ENCODE measurements at places on chromosomes 11 and 22.

GRCh38 chr22:44702479-44703198, 635 bp downstream of the PRR5 start:
- peak; percentile 57 for DNase-seq

- no peak for DNase-seq
Observed at GRCh38 chr22:41075946-41076345, 16.4 kb upstream of the EP300 start.

- DNase-seq = no peak
Observed at GRCh38 chr11:126834573-126834972, 166.0 kb downstream of the KIRREL3 start.

DNA sequence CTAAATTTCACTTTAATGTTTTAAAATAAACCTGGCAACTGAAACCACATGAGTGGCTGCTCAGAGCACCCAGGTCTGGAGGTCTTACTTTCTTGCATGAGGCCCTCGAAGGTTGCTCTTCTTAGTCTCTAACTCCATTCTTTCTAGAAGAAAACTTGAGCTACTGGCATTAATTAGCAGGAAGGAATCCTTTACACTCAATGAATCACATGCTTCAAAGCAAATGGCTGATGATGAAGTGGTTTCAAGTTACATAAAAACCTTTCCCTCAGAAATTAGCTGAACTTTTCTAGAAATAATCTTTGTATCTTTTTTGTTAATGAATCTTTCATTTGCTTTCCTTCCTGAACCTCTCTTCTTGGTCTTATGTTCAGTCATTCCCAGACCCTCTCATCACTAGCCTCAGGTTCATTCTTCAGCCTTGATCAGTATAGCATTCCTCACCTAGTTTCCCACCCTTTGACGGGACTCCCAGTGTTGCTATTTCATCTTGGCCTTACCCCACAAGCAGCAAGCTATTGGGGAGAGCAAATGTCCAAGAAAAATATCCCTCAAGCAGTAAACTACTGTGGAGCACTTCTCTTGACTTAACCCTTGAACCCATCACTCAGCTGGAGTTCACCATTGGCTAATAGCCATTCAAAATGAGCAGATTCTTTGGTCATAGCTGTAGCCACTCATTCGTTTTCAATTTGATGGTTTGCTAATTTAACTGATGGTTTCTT, 75.1 kb downstream of the INSC start:
- DNase-seq = no peak

- DNase-seq = no peak
Observed at GRCh38 chr11:199004-199581, 6.2 kb downstream of the SCGB1C1 start.

GRCh38 chr11:2215230-2215560, 43.6 kb upstream of the TH start:
- no peak for DNase-seq

DNA sequence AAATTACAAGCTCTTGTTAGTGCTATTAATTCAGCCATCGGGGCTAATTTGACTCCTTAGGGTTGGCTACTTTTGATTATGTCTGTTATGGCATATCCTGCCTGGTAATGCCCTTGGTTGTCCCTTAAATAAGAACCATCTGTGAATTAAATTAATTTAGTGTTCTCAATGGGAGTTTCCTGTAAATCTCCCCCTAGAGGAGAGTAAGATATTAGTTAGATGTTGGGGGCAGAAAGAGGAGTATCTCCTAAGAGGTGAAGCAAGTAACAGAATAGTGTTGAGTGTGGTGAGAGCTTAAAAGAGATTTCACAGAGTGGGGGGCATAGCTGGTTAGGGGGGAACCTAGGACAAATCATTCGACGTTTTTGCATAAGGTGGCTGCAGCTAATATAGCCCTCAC, 1126.9 kb downstream of the JRKL start:
- DNase-seq = no peak

DNA sequence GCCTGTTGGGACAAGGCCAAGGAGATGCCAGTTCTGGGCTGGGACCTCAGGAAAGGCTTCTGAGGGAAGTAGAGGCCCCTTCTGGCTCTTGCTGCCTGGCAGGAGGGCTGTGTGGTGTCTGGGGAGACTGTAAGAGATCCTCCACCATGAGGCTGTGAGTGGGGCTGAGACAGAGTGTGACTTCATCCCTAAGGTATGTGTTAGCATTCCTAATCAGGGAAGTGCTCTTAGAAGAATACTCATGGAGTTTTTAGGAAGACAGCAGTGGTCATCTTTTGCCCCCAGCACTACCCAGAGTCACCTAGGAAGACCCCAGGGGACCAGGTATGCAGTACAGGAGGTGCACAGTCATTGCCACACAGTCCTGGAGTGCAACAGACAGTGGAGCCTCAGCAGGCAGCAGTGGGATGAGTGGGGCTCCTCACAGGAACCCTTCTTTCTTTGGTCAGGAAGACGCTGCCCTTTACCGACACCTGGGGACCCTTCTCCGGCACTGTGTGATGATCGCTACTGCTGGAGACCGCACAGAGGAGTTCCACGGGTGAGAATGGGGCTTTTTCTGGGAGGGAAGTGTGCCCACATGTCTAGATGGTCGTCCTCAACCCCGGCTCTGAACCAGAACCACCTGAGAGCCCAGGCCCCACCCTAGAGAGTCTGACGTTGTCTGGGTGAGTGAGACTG, 2.8 kb downstream of the RIC8A start:
- peak; percentile 89 for DNase-seq

DNA sequence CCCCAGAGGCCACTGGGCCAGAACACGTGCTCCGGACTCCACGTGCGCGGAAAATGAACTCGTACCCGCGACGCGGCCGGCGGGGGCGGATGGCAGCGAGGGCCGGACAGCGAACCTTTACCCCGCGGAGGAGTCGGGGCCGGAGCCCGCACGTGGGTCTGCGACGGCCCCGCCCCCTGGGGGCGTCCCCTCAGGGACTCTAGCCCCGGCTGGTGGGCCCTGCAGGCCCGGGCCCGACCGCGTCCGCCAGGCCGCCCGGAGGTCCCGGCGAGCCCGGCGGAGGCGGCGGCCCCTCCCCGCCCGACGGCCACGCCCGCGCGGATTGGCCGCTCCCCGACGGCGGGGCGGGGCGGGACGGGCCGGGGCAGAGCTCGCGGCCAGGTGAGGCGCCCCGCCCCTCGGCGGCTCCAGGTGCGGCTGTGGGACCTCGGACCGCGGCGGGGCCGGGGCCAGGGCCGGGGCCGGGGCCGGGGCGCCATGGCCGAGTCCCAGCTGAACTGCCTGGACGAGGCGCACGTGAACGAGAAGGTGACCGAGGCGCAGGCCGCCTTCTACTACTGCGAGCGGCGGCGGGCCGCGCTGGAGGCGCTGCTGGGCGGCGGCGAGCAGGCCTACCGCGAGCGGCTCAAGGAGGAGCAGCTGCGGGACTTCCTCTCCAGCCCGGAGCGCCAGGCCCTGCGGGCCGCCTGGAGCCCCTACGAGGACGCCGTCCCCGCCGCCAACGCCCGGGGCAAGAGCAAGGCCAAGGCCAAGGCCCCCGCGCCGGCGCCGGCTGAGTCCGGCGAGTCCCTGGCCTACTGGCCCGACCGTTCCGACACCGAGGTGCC, at the start of gene FAM83F:
Gene FAM83F (plus strand): TSS at position 389 of the 827 bp plus-strand sequence. CDS start 89 bp downstream, at position 478.
- DNase-seq = no peak

GRCh38 chr11:30489511-30489910, 96.6 kb downstream of the MPPED2 start:
- no peak for DNase-seq

GRCh38 chr11:129992161-129992944, 10.3 kb downstream of the PRDM10 start:
- DNase-seq = no peak

DNA sequence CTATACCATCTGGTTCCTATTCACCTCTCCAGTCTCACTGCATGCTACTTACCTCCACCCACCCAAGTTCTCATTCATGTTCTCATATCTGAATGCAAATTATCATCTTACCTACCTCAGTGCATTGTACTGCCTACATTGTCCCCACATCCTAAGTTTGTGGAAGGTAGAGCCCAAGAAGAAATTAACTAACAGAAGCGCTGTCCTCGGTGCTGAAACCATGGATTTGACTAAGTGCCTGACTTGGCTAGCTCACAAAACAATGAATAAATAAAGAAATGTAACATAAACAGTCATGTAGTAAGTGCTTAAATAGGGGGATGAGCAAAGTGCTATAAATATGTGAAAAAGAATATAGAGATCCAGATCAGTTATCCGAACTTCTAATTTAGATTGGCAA, 63.2 kb downstream of the GRIA4 start:
- peak; percentile 63 for DNase-seq

DNA sequence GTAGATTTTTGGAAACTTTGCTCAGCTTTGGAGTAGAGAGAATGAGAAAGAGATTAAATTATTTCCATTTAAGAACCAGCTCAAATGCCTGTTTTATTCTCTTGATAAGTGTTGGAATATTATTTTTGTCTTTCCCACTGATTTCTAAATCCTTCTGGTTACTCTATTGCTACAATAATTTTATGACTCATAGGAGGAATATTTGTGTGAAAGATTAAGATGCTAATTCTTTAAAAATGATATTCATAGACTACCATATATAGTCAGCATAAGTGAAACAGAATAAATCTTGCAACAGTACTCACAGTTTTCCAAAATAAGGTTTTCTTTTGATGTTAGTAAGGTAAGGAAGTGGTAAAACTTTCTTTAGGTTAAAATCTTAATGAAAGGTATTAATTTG, 60.9 kb downstream of the YAP1 start:
- DNase-seq = peak; percentile 89

- DNase-seq = no peak
Observed at GRCh38 chr11:72741849-72742512, 10.2 kb downstream of the ARAP1 start.

GRCh38 chr11:44870181-44870580, 80.5 kb downstream of the TP53I11 start:
- peak; percentile 45 for DNase-seq

DNA sequence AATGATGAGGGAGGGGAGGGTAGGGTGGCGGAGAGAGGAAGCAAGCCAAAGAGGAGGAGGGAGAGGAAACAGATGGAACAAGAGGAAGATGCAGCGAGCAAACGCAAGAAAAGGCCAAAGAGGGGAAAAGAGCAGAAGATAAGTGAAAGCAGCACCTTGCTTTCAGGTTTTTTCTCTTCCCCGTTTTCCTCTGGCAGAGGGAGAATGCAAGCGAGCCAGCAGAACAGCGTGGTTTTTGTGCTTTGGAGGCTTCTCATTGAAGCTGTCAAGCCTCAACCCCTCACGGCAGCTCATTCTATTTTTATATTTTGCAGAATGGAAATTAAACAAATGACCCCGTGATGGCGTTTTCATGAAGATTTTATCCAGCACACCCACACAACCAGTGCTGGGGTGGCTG, 67.1 kb upstream of the GRAMD1B start:
- DNase-seq = no peak

- peak; percentile 74 for DNase-seq
Observed at GRCh38 chr11:131675121-131675888, 304.9 kb downstream of the NTM start.

GRCh38 chr22:35230417-35230816, 26.9 kb upstream of the HMGXB4 start:
- no peak for DNase-seq

GRCh38 chr11:123535401-123535800, 105.3 kb downstream of the GRAMD1B start:
- no peak for DNase-seq

- DNase-seq = no peak
Observed at GRCh38 chr11:575313-575995, 816 bp upstream of the PHRF1 start.

DNA sequence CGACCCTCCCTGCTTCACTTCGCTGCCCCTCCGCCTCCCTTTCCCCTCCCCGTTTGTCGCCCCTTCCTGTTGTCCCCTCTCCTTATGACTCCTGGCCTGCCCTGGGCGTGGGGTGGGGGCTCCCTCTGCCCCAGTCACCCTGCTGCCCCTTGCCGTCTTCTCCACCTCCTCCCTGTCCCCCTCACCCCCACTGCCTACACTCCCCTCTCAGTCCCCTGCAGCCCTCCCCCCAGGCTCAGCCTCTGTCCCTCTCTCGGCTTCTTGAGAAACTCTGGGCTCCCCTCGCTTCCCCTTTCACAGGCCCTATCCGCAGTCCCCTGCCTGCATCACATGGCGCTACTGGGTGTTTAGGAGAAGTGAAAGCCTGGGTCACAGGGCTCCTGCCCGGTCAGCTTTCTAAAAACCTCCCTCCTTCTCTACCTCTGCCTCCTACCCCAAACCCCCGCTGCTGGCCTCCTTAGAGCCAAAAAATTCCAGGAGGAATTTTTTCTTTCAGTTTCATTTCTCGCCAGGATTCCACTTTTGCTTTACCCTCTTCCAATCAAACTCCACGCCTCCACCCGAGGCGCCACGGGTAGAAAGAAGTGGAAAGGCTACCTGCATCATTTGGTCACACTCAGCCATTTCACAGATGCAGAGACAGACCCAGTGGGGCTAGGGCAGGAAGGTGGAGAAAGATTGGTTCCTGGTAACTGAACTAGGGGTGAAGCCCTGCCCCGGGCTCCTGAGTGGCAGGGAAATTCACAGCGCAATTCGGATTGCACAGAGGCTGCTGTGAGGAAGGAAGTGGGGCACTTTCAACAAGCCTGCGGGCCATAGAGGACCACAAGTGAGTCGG, at the start of gene SLC15A3:
Gene SLC15A3 (minus strand): TSS at position 273 of the 838 bp plus-strand sequence. CDS start 625 bp downstream, outside the sequence.
- DNase-seq = peak; percentile 38

DNA sequence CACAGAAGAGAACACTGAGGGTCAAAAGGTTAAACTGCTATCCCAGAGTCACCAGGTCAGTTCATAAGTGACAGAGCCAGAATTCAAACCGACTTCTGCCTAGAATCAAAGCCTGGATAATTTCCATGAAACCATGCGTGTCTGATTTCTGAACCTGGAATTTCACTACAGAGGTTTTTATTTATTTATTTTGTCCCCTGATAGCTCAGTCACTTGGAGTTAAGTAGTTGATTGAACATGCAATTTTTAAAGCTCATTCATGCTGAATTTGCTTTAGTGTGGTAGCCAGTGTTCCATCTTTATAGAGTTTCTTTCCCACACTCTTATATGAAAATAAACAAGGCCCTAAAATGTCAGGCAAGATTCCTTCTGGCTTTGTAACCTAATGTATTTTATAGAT, 93.2 kb downstream of the NAV2 start:
- DNase-seq = peak; percentile 46

DNA sequence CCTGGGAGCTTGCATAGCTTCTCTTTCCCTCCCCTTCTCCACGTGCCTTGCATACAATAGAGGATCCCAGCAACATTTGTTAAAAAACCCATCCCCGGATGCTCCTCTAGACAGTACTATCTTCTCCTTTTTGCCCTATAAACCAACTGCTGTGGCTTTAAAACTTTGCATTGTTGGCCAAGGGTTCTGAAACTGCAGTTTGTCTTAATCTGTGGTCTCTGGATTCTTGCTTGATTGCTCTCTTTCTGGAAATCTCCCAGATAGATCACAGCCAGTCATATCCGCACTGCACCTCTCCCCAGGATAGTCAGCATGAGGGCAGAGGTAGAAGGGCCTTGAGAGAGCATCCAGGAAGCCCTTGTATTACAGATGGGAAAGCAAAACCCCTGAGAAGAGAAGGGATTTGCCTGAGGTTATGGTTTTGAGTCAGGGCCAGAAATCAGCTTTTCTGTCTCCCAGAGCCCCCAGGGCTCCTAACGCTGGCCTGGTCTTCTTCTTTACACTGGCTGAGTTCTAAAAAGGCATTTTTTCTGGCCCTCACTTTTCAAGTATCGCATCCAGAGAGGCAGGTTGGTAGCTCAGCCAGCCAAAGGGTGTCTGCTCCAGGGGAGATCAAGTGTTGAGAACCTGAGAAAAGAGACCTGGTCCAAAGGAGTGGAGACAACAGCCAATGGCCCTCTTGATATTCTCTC, 70.6 kb downstream of the ADM start:
- DNase-seq = peak; percentile 84

GRCh38 chr22:19195796-19196731, 17.5 kb upstream of the SLC25A1 start:
- DNase-seq = no peak
